ENCODE measurements at places on chromosomes 11 and 22.

GRCh38 chr11:111359223-111360149 lies 19.6 kb downstream of the POU2AF1 start:
- no peak for DNase-seq

- no peak for DNase-seq
These were observed 138.2 kb downstream of the NECTIN1 start for GRCh38 chr11:119590651-119591351.

DNA sequence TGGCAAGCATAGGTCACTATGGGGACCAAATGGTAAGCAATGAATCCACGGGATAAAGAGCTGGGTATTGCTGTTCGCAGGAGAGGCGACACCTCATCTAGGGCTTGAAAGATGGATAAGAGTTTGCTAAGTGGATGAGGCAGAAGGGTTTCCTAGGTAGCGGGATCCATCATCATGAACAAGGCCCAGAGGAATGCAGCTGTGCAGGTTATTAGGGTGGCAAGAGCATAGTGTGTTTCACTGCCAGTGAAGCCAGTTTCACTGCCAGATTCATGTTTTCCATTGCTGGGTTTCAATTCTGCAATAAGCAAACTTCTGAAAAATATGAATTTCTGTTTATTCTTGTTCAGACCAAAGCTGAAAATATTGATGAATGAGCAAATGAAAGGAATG lies 27.2 kb downstream of the WEE1 start:
- DNase-seq = peak; percentile 52

DNA sequence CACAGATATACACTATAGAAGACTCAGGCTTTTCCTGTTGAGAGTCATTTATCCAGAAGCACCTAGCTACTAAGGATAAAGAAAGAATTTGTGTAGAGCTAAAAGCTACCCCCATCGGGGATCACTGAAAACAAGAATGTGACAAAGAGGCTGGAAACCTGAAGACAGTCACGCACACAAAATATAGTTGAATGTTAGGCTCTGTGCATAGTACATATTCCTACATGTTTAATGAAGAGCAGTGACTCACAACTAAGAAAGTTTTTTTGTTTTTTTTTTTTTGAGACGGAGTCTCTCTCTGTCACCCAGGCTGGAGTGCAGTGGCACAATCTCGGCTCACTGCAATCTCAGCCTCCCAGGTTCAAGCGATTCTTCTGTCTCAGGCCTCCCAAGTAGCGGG lies 8.4 kb downstream of the OR10V1 start:
- no peak for DNase-seq

DNA sequence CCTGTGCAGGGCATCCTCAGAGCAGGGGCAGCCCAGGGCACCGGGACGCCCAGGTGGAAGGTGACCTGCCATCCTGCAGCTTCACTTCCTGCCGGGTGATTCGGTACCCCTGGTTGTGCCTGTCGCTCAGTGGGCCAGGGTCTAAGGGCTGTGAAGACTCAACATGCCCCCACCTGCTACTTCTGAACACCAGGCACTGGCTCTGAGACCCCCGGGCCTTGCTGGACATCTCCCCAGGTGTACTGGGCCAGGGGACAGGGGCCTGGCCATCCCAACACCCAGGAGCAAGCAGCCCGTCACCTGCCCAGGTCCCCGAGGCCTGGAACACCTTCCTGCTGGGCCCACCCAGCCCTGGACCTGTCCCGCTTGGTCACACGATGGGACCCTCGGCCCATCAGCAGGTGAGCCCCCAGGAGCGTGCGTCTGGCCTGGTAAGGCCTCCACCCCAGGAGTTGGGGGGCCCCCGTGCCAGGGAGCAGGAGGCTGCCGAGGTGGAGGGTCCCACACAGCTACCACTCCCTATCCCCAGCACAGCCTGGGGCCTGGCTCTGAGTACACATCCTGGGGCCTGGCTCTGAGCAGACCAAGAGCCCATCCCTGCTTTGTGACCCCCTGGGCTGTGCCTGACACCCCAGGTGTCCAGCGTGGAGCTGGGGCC lies 3.9 kb upstream of the MUC5B start:
- no peak for DNase-seq

DNA sequence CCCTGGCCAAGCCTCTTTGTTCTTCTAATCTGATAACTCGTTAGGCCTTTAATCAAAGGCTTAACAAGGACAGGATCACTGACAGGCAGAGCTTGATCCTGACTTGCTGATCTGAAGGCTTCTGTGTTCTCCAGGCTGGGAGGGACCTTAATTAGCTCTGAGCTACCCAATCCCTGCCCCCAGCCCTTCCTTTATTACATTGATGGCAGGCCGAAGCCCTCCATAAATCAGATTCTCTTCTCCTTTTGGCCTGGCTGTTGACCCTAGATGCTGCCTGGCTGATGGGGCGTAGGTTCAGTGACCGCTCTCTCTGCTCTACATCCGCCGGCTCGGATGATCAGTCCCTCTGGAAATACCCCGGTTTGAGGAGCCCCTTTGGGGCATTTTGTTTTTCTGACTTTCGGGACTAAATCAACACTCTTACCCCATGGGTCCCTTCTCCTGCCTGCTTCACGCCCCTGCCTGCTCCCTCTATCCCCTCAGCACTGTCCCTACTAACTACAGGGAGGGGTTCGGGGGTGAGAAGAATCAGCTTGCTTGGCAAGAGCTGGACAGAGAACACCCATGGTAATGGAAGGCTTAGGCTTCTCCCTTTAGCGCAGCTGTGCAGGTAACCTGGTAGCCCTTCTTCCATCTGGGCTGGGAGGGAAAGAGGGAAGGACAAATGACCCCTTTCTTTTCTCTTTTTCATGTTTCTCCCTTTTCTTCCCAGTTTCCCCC lies 10.0 kb upstream of the RRM1 start:
- DNase-seq = no peak
